ENCODE measurements at places on chromosomes 1 and 21.

DNA sequence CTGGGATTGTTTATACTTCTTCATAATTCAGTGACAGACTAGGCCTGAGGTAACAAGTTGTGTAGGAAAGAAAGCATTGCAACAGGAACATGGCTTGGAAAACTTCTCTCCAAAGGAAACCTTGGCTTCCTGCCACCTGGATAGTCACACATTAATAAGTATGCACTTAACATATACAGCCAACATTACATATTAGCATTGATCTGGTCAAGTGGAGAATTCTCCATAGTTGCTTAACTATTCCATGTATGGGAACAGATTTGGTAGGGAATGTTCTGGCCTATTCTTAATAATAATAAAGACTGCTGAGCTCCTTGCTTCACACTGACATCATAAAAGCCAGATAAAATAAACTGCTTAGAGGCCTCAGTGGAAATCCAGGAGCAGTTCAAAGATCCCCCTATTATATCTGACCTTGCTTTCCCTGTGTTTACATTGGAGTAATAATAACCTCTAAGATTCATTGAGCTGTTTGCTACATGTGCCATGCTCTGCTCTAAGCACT is 27.2 kb upstream of the NFIA start:
- DNase-seq, result no peak

DNA sequence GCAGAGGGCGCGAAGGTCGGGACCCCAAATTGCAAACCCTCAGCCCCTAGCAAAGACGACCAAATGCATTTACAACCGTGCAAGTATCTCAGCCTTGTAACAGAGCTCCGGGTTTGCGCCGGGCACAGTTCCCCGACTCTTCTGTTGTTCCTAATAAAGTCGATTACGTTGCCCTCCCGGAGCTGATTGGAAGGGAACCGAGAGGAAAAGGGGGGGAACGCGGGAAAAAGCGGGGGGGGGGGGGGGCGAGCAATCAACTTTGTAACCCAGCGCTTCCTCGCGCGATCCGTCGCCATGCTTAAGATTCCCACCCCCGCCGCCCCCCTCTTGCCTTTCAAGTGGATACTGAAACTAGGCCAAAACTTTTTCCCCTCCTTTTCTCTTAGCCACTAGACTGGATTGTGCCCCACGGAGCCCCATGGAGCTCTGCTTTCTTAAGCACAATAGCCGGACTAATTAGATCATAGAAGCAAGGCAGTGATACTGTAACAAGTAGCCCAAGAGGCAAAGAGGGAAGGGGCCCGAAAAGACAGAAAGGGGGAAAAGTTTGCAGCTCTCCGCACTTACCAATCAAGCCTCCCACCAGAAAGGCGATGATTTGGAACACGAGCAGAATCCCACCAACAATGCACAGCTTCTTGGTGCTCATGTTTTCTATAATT is 565 bp downstream of the WLS start:
- DNase-seq, result peak; percentile 61

DNA sequence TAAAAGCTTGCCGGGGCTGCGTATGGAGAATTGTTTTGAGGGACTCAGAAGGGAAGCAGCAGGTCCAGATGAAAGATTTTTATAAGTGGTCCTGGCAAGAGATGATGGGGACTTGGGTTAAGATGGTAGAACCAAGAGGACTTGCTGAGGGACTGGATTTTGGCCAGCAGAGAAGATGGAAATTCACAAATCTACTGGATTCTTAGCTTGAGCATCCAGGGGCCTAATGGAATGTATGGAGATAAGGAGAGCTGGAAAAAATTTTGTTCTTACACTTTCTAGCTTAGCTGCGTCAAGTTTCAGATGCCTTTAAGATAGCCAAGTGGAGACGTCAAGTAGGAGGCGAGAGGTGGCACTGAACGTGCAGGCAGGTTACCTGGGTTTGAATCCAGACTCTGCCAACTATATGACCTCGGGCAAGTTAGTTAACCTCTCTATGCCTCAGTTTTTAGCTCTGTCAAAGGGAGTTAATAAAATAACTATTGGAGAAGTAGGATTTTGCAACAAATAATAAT is 3.4 kb upstream of the RBP7 start:
- no peak for DNase-seq

GRCh38 chr1:22323141-22323845 is 128.4 kb upstream of the ZBTB40 start:
- DNase-seq, result no peak

DNA sequence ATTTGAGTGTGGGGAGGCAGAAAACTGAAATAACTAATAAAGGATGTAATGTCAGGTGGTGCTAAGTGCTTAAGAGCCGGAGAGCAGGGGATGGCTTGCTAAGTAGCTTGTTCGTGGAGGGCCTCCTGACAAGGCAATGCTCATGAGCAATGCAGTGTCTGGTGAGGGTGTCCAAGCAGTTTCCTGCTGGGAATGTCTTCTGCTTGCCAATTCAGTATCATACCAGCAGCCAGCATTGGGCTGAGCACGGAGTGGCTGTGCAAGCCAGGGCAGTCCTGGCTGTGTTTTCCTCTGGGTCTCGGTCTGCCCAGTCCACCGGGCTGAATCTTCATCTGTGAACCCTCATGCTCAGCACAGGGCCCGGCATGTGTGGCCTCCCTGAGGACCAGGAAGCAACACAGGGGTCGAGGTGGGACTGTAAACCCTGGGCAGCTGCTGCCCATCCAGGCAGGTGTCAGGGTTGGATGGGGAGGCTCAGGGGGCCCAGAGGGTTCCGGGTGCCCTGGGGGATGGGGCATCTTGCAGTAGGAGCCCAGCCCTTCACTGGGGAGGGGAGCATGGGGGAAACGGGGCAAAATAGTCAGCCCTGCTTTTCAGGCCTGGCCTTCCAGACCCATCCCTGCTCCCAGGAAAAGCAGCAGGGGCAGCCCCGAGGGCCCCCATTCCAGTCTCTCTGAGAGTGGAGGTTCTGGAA is 27.5 kb downstream of the EDN2 start:
- peak; percentile 15 for DNase-seq

DNA sequence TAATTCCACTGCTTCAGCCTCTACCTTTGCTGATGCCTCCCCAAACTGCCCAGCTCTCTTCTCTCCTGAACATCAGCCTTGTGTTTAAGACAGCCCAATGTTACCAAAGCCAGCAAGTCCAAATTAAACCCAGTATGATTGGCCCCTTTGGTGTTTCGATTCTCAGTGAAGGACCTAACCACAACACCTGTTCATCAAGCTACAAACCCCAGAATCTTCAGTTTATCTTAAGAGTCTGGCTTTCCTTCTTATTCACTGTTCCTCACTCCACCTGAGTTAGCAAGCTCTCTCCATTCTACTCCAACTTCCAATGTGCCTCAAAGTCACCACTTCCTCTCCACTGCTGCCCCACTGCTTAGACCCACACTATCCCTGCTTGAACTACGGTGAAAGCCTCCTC is 25.5 kb upstream of the ITPKB start:
- DNase-seq, result no peak

GRCh38 chr21:45283611-45284455 is 3.9 kb downstream of the POFUT2 start:
- DNase-seq, result no peak

DNA sequence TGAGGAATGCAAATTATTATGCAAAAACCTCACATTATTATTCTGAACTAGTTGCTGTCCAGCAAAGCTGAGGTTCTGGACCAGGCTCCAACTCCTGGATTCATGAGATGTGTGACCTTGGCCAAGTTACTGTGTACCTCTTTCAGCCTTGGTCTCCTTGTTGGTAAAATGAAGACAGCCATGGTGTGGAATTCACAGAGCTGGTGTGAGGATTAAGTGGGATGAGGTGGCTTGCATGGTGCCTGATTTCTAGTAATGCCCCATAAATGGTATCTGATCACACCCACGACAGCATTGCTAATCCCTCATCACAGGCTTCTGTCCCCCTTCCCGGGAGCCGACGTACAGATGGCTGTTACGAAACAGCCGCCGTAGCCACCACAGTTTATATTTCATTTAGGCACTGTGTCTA is 59.6 kb downstream of the PGBD5 start:
- DNase-seq, result no peak

GRCh38 chr21:28213261-28213660 is 779.4 kb downstream of the LTN1 start:
- peak; percentile 30 for DNase-seq

DNA sequence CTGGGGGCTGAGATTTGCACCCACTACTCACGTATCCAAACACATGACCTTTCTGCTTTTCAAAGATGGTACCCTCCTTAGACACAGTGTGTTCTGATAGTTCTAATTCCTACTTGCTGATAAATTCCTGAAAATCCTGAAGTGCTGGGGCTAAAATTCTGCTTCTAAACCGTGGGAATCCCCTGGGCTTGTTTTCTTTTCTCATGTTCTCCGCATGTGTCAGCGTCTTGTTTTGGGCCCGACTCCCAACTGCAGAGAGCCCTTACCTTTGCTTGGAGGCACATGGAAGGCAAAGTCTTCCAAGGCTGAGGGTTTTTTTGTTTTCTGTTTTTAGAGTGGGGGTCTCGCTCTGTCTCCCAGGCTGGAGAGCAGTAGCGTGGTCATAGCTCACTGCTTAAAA is 27.2 kb downstream of the PSMG1 start:
- peak; percentile 40 for DNase-seq

GRCh38 chr1:64811131-64811530 is 66.3 kb downstream of the RAVER2 start:
- DNase-seq, result no peak

DNA sequence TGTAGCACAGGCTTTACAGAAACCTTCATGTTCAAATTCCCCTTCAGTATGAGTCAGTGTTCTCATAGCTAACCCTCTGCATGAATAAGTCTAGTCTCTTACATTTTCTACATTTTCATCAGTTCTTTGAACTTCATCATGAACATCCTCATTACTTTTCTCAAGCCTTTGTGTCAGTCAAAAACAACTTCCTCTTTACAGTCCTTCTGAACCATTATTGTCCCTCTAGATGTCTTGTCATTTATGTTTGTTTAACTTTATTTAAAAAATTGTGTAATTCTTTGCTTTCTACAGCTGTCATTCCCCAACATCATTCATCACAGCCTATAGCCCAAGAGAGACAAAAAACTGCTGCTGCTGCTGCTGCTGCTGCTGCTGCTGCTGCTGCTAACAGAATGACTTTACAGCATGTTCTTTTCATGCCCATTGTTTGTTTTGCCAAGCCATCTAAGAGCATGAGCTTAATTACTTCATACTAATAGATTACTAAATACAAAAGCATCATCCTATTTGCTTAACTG is 133.1 kb downstream of the LRRC40 start:
- peak; percentile 70 for DNase-seq

GRCh38 chr1:31583995-31584868 is 7.9 kb downstream of the TINAGL1 start:
- peak; percentile 71 for DNase-seq

- DNase-seq, result no peak
Measured at GRCh38 chr1:28853093-28853742, 41.2 kb downstream of the OPRD1 start.

GRCh38 chr1:175222296-175222938 is 29.8 kb upstream of the KIAA0040 start:
- DNase-seq, result no peak

DNA sequence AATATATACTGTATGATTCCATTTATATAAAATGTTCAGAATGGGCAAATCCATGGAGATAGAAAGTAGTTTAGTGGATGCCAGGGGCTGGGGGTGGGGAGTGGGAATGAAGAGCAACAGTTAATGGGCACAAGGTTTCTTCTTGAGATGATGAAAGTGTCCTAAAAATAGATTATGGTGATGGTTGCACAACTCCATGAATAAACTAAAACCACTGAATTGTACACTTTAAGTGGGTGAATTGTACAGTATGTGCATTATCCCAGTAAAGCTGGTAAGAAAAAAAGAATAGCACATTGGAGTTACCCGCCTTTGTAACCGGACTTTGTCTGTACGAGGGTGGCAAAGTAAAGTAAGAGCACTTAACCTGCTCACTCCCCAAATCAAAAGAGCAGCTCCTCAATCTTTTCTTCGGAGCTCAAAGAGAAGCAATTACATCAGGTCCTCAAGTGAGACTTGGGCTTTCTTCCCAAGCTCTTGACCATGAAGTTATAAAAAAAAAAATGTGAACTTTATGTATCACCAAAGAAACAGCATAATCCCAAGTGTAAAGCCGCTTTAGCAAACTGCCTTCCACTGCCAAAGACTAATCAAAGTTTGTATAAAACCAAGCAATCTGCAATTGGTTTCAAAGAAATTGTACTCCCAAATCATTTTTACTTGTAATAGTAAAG is 32.1 kb downstream of the ALDH9A1 start:
- DNase-seq, result peak; percentile 38

DNA sequence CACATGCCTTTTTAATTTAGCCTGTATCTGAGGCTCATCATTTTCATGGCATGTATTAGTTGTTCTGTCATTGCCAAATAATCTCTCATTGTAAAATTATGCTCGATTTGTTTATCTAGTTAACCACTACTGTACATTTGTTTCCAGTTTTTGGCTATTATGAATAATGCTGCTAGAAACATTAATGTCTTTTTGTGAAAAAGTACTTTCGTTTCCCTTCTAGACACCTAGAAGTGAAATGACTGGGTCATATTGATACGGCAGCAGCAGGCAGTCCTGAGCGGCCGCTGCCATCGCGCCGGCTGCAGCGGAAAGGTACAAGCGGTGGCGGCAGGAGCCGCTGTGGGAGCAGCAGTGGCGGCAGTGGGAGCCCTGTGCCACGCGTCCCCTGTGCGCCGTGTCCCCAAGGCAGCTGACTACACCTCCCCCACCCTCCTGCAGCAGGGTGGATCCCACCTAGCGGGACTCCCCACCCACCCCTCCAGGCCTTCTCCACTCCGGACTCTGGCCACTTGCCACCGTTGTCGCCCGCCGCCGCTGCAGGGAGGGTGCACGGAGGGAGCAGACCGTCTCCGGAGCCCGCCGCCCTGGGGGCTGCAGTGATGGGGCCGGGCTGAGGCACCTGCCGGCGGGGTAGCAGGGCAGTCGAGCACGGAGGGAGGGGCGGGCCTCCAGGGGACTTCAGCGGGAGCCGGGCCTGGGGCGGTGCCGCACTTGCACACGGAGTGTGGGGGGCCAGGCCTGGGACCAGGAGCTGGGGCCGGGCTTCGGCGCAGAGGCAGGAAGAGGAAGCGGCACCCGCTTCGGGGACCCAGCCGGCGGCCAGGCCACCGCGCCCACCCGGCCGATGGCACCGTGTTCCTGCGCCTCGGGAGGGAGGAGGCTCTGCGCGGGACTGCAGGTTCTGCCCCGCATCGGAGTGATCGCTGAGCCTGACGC is 66.8 kb upstream of the RGS7 start:
- DNase-seq, result peak; percentile 76

DNA sequence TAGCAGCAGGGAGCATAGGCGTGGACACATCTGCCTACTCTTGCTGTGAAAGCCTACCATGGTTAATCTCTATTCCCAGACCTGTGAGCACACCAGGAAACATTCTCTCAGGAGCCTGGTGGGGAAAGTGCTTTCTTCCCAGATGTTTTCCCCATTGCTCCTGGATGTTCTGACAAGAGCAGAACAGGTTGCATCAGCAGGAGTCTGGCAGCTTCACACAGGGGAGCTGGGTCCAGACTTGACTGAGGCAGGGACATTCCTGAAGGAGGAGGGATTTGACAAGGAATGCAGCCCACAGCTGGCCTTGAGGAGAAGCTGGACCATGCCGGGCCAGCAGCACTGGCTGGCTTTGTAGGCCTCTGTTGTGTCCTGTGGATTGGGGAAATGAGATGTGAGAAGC is 21.0 kb upstream of the ARTN start:
- peak; percentile 36 for DNase-seq

Data from foreskin fibroblast (primary cell).